Skin of body (tissue), 3 donors: ENCODE measurements at places on chromosomes 4 and X. TPM values are rescaled to one million over a fixed set of nuclear protein-coding genes. Genes with fewer than 3 reads are reported as not detected.

DNA sequence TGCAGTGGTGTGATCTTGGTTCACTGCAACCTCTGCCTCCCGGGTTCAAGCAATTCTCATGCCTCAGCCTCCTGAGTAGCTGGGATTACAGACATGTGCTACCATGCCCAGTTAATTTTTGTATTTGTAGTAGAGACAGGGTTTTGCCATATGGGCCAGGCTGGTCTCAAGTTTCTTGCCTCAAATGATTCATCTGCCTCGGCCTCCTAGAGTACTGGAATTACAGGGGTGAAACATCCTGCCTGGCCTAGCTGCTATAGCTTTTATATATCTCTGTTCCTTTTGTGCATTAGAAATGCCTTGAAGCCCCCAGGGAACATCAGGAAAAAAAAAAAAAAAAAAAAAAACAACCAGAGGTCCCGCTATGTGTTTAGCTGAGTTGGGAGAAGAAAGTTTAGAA, 34.8 kb downstream of the UBE2K start:
- no peak for DNase-seq

GRCh38 chr4:19178835-19179234, 1072.9 kb upstream of the SLIT2 start:
- no peak for DNase-seq

- no peak for DNase-seq
Observed at GRCh38 chr4:112085156-112086035, 59.9 kb upstream of the FAM241A start.

DNA sequence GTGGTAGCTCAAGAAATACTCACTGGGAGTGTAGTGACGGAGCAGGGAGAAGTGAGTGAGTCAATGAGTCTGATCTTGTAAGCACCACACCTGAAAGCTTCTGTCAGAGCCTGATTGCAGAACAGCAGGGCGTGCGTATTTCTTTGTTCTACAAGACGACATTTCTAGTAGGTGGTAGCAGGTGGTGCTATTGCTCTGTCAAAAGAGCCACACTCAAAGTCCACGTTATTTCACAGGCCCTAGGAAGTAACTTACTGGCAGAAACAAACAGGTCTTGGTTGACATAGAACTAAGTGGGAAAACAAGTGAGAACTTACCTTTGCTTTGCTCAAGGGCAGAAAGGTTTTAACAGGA, 46.4 kb upstream of the SPRY1 start:
- no peak for DNase-seq

DNA sequence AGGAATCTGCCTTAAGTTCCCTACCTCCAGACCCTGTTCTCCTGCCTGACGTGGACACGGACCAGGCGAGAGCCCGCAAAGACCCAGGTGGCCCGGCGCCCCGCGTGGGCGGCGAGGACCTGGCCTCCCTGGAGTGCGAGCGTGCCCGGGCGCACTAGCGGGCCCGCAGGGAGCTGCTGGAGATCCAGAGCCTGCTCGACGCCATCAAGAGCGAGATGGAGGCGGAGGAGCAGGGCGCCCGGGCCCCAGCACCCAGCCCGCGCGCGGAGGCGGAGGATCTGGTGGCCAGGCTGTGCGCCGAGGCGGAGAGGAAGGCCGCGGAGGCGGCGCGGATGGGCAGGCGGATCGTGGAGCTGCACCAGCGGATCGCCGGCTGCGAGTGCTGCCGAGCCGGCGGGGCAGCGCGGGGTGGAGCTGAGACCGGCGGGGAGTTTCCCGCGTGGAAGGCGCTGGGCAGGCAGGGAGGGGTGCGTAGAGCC, 18.2 kb downstream of the MRFAP1 start:
- no peak for DNase-seq

ZIC3 gene
- 2.4 TPM for total RNA-seq
